ENCODE measurements at places on chromosomes 16 and 17.

DNA sequence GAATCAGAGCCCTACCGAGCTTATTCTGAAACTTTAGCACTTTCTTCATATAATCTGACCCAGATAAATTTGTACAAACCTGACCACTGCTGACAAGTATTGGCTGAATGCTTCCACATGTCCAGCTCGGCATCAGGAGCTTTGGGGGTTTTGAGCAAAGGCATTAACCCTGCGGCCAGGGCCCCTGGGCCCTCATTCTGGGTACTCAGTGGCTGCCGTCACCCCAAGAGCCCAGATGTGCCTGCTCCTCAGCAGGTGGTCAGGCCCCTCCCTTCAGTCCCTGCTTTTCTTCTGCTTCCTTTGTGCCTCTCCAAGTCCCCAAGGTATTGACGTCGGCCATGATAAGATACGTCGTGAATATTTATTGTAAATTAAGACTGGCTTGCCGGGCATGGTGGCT lies 47.3 kb upstream of the CHMP6 start:
- no peak for DNase-seq

- no peak for DNase-seq
Observed at GRCh38 chr16:77569406-77569805, 134.6 kb upstream of the ADAMTS18 start.

DNA sequence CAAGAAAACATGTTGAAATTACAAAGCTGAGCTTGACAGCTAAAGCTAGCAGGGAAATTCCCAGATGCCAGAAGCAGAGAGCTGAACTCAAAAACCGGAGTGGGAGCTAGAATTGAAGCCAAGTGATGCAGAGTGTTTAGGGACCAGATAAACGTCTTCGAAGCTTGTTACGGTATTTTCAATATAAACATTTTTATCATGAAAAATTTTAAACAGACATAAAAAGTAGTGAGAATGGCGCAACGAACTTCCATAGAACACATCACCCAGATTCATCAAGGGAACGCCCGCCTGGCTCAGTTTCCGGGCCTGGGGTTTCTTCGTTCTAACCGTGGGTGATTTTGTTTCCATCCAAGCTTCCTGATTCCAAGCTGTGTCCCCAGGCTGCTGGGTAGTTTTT lies 18.1 kb downstream of the SPNS2 start:
- DNase-seq, result no peak

- no peak for DNase-seq
Observed at GRCh38 chr16:49869731-49870130, 13.8 kb upstream of the ZNF423 start.

DNA sequence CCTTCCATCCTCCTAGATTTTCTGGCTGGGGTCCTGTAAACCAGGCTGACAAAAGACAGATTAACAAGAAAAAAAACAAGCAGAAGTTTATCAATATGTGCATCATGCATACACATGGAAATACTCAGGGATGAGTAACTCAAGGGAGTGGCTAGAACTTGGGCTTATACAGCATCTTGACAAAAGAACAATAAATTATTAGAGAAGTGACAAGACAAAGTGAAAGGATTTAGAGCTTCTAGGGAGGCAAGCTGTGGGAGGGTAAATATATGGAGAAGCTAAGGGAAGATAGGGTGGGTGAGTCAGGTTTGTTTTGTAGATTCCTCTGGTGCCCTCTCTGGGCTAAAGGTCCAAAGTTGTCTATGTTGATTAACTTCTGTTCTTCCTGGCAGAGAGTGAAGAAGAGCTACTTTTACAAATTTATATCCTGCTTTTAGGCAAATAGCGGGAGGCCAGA lies 48.0 kb upstream of the NDRG4 start:
- no peak for DNase-seq

GRCh38 chr17:74185571-74186185 lies 17.8 kb upstream of the RPL38 start:
- DNase-seq, result no peak

- no peak for DNase-seq
Observed at GRCh38 chr16:23876256-23876896, 40.6 kb downstream of the PRKCB start.

DNA sequence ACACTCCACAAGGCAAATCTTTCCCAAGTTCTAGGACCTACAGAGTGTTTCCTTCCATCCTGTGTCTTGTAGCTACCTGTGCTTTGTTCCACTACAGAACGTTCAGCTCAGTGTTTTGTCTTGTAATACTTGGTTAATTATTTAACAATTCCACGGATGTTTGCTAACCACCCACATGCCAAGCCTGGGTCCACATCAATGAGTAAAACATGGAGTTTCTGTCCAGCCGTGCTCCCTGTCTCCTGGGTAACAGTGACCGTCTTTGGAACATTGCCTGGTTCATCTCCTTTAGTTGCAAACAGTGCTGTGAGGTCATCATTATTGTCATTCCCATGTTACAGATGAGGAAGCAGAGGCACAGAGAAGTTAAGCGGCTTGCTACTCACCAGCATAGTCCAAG lies 41.3 kb downstream of the IRF8 start:
- DNase-seq, result no peak

- no peak for DNase-seq
Observed at GRCh38 chr16:84694980-84695379, 4.8 kb upstream of the USP10 start.

- DNase-seq, result no peak
Observed at GRCh38 chr16:62391940-62392339, 355.7 kb upstream of the CDH8 start.

DNA sequence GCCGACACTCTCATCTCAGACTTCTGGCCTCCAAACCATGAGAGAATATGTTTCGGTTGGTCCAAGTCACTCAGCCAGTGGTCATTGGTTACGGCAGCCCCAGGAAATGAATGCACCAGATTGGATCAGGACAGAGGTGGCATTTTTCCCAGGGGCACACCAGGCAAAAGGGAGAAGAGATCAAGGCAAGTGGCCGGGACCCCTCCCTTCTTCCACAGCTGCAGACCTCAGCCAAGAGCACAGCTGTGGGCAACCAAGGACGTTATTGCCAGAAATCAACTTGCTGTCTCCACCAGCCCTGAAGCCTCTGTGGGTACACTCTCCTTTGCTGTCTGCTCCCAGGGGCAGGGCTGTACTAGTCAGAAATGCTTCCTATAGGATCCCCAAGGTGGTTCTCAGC lies 20.7 kb downstream of the LRRC75A start:
- DNase-seq, result no peak

GRCh38 chr16:15958703-15959348 lies 9.4 kb downstream of the ABCC1 start:
- no peak for DNase-seq

DNA sequence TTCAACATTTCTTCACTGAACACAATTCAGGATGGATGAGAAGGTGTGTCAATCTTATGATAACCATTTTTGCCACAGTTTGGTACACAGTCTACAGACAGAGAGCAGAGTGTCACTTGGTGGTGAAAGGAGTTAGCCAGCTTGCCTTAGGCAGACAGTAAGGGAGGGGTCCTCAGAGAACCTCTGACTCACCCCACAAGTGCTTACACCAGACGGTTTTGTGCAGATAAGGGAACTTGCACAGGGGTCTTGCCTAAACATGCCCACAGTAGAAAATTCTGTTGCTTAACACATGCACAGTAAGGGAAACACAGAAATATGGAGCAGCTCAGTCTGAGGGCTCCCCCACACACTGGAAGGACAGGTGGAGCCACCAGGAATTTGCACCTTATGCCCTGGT lies 204.5 kb upstream of the CDH8 start:
- no peak for DNase-seq

DNA sequence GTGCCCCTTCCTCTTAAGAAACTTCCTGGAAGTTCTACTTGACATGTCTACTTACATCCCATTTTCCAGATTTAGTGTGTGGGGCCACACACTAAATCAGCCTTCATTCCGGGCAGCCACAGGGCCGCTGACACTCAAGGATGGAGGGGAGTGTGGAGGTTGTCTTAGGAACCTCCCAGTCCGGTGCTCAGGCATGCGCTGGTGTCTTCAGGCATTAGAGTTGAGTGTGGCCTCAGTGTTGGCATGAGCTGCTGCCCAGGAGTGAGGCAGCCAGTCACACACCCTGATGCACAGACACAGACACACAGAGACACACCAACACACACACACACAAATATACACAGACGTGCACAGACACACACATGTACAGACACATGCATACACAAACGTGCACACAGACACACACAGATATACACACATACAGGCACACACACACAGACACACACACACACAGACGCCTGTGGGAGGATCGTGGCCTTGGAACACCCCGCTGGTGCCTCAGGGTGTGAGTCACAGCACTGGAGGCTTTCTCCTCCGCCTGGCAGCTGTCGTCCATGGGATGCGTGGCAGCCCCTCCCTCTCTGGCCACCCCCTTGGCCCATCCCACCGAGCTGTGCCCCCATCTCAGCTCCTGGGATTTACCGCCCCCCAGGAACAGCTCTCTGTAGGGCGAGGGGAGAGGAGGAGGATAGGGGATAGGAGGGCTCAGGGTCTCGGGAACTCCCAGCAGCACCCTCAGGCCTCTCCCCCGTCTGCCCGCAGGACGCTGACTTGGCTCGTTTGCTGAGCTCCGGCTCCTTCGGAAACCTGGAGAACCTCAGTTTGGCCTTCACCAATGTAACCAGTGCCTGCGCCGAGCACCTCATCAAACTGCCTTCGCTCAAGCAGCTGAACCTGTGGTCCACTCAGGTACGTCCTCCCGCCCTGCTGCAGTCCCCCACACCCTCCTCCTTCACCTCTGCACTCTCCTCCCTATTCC lies 75.6 kb upstream of the PLCG2 start:
- DNase-seq, result no peak

- no peak for DNase-seq
Observed at GRCh38 chr17:28470914-28471366, 2.5 kb upstream of the SLC13A2 start.

GRCh38 chr16:20916942-20917341 lies 16.4 kb downstream of the LYRM1 start:
- no peak for DNase-seq

- DNase-seq, result no peak
Observed at GRCh38 chr17:43534909-43535308, 11.2 kb downstream of the ETV4 start.

GRCh38 chr17:34895383-34895782 lies 65.9 kb downstream of the CCT6B start:
- no peak for DNase-seq

DNA sequence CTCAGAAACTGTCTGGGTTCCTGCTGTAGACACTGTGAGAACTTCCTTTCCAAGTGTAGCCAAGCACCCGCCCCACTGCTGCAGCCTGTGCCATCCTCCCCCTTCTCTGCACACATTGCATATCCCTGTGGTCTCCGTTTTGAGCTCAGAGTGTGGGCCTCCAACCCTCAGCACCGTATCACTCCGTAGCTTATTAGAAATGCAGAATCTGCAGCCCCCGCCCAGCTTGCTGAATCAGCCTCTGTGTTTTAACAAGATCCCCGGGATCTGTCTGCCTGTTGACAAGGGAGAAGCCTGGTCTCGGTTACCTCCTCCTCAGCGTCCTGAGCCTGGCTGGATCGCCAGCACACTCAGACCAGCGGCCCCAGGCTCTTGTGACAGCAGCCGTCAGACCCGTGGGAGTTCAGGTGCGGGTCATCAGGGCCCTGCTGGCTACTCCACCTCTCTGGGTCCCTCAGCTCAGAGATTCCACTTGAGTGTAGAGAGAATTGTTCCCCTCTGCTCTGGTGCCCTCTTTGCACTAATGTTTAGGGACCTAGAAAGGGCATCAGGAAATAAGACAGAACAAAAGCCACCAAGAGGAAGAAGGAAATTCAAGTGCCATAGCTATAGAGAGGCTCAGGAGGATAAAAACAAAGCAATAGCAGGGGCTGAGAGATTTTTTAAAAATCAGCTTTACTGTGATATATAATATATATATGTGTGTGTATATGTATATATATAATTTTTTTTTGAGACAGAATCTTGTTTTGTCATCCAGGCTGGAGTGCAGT lies 92.3 kb downstream of the PITPNC1 start:
- DNase-seq, result no peak

DNA sequence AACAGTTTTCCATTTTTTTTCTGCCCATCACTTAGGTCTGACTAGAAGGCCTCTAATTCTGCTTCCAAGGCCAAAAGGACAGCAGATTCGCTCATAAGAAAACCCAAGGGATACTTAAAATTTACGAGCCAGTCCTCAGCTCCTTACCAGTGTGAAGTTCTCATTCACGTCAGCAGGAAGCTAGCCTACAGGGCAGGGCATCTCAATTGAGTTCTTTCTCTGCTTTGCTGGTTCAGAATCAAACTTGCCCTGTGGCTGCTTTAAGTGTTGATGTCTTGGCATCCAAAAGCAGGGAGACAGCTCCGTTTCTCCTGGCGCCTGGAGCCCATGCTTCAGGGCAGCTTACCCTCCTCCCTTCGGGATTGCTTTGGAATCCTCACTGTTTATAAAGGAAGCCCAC lies 136.0 kb downstream of the ANKFN1 start:
- no peak for DNase-seq

GRCh38 chr17:9676084-9676483 lies 30.8 kb downstream of the USP43 start:
- no peak for DNase-seq
